ENCODE measurements at places on chromosomes 16 and 17. TPM values are rescaled to one million over a fixed set of nuclear protein-coding genes. Genes with fewer than 3 reads are reported as not detected.

Gene KRT28
- not detected for total RNA-seq

Gene RNF157
- total RNA-seq: 27.6 TPM

Gene C16orf92
- total RNA-seq: not detected

Gene CMTM4
- total RNA-seq: 44.7 TPM

Gene NBR1
- 109 TPM for total RNA-seq

Gene TUBB3
- 473 TPM for total RNA-seq

Gene KAT8
- 29.9 TPM for total RNA-seq
